ENCODE measurements at places on chromosomes 4 and X.
A peak's percentile ranks its signal among the peaks of the same experiment; 100 is the strongest.

- DNase-seq = no peak
Observed at GRCh38 chr4:150236626-150237025, 158.4 kb downstream of the DCLK2 start.

GRCh38 chr4:157219711-157220370 lies 687 bp upstream of the GRIA2 start:
- no peak for DNase-seq

DNA sequence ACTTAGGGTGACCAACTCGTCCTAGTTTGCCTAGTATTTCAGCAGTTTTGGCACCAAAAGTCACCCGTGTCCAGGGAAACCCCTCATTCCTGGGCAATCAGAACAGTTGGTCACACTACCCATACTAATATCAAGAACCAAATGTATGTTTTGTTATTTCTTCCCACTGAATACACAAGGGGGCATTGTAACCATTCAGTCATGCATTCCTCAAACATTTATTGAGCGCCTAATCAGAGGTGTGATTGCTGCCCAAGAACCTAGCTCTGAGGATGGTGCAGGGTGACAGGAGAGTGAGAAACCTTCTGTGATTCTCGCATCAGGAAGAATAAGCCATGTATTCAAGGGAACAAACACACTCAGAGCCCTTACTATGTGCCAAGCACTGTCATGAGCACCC lies 69.8 kb upstream of the RAI2 start:
- DNase-seq = no peak

DNA sequence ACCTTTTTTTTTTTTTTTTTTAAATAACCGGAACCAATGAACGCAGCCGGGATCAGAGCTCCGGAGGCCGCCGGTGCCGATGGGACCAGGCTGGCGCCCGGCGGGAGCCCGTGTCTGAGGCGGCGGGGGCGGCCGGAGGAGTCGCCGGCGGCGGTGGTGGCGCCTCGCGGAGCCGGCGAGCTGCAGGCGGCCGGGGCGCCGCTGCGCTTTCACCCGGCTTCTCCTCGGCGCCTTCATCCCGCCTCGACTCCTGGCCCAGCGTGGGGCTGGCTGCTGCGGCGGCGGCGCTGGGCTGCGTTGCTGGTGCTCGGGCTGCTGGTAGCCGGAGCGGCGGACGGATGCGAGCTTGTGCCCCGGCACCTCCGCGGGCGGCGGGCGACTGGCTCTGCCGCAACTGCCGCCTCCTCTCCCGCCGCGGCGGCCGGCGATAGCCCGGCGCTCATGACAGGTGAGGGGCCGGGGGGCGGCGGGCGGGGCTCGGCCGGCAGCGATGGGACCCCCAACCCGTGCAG lies 337 bp downstream of the STIM2 start:
- peak; percentile 55 for DNase-seq

DNA sequence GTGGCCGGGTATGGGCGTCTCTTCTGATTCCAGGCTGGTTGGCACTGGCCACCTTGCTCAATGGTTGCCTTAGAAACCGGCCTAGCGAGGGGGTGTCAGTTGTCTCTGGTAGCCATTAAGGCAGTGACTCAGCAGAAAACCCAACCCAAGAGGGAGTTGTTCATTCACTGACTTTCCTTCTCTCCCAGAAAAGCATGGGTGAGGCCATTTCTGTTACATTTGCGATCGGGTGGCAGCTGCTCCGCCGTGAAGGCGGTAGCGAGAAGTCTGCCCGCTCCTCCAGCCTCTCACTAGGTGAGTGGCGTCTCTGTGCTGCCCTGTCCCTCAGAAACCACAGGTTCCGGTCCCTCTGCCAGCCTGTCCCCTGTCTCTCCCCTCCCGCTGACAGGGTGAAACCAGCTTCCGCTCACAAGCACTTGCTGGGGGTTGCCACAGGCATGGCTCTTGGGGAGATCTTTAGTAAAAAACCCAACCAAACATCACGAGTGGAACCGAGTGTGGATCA lies 17.4 kb downstream of the IRAK1 start:
- peak; percentile 27 for DNase-seq

DNA sequence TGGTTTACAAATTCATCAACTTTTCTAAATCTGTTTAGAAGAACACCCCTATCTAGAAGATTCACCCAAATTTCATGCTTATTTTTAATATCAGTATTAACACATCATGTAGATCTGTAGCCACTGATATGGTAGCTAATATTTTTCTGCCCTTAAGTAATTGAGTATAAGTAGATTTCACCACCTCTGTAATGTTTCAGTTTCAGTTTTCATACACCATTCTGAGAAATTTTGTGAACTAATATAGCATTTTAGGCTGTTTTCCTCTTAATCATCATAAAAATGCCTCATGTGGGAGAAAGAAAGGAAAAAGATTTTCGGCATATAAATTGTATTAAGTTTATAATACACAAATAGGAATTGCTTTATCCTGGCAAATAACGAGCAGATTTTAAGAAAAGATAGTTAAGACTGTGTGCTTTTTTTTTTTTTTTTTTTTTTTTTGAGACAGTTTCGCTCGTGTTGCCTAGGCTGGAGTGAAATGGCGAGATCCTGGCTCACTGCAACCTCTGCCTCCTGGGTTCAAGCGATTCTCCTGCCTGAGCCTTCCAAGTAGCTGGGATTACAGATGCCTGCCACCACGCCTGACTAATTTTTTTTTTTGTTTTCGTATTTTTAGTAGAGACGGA lies 21.4 kb upstream of the RBPJ start:
- DNase-seq = no peak

DNA sequence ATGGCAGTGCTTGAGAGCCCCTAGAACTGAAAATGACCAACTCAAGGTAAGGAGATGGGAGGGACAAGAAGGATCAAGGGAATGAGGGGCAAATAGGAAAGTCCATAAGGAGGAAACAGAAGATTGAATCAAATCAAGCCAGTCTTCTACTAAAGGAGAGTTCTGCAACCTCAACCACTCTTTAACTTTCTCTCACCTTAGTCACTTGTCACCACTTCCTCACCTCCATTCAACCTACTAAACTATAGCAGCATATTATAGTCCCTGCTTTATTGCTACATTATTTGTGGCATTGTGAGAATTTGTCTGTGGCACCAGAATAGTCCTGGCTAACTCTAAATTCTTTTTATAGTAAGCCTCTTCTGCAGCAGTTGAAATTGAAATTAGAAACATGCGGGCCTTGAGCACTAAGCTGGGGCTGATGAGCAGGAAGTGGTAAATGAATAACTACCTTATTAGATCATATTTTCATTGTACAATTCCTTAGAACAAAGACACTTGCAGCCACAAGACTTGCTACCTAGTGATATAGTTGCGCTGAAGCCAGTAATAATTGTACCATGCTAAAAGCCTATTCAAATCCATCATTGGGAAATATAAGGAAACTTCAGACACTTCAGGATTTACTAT lies 336.9 kb downstream of the ZNF674 start:
- DNase-seq = no peak

DNA sequence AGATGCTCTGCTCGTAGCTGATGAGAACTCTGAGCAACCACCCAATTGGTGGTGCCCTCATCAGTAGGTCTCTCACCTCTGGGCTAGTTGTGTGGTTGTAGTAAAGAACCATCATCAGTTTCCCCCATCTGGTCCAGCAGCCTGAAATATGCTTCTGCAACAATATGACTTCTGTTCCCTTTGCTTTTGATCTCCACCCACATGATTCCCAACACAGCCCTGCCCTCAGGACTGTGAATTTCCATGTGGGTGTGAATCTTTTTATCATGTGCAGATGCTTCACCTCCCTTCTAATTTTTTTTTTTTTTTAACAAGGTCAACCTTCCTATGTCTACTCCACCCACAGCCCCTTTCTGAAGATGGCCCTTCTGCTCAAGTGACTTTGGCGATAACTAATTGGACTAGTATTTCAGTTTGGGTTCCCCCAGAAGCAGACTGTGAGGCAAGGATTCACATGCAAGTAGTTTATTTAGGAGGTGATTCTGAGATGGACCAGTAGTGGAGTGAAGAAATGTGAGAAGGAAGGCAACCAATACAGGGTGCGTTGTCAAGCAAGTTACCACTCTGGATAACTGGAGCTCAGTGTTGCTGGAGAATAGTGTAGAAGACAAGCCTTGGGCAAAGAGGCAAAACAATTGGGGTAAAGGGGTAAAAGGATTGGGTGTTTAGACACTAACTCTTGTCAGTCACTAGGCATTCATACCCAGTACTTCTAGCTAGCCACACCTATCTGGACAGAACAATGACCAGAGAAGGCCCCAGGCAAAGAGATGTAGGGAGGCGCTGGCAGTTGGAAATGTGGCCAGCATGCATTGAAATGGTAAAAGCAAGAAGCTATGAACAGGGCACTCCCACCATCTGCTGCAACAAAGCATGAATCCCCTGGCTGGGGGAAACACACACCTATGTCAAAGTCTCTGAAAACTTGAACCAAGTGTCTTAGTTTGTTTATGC lies 466.2 kb downstream of the BCOR start:
- no peak for DNase-seq

DNA sequence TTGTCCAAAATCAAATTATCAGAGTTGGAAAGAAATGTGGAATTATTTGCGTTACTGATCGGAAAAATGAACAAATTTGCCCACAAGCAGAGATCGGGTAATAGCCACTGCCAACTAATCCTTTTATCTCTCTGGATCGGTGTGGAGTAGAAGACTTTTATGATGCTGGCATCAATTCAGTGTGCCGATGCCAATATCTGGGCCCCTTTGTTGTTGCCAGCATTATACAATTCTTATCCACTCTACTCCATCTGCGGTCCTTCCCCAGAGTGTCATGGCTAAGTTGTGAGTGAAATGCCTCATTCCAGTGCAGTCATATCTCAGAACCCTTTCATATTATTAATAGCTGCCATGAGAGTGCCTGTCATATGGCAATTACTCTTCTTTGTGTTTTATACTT lies 660.2 kb downstream of the ADGRL3 start:
- no peak for DNase-seq

- DNase-seq = no peak
Observed at GRCh38 chr4:79399076-79399475, 9.0 kb downstream of the GK2 start.

GRCh38 chrX:43633757-43634156 lies 22.3 kb upstream of the MAOA start:
- no peak for DNase-seq

DNA sequence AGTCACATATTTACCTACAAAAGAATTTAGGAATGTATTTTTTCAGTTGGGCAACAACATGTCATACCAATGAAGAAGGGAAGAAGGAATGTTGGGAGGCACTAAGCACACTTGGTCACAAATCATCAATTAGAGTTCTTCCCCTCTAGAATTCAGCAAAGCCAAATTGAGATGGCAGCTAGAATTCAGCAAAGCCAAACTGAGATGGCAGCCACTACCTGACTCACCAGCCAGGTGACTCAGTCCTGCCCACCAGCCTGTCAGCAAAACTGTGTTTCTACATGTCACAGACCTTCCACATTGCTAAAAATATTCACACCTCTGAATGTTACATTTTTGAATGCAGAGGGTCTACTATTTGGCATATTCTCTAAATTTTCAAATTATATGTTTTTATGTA lies 63.2 kb upstream of the NOCT start:
- DNase-seq = no peak

GRCh38 chrX:1468250-1468772 lies 15.6 kb upstream of the ASMTL start:
- no peak for DNase-seq

- DNase-seq = peak; percentile 13
Observed at GRCh38 chrX:120560405-120560841, 339 bp downstream of the CUL4B start.

DNA sequence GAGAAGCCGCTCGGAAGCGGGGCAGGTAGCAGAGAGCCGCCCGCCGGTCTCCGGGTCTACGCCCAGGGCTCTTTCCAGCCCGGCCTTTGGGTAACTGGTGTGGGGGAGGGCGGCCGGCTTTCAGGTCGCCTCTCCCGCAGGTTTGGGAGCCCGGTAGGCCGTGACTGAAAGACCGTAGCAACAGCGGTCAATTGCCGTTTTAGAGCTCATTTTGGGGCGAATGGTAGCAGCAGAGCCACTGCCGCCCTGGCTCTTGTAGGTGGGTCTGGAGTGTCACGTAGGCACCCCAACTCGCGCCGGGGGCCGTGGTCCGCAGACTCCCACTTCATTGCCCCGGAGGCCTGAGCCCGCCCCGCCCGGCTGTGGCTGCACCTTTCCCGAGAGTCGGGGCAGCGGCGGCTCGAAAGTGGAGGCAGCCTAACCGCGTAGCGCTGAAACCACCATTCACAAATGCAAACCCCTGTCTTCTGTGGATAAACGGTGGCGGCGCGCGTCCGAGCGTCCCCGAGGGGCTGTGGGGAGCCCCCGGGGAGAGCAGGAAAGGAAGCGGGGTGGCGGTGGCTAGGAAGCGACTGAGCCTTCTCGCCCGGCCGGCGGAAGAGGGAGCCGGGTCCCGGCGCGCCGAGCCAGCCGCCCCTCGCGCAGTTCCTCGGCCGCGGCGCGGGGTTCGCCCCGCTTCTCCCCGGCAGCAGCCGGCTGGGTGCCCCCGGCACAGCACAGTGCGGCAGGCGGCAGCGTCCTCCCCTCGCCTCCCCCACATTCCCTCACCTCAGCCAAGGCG lies 2185.1 kb upstream of the TENM3 start:
- DNase-seq = no peak

DNA sequence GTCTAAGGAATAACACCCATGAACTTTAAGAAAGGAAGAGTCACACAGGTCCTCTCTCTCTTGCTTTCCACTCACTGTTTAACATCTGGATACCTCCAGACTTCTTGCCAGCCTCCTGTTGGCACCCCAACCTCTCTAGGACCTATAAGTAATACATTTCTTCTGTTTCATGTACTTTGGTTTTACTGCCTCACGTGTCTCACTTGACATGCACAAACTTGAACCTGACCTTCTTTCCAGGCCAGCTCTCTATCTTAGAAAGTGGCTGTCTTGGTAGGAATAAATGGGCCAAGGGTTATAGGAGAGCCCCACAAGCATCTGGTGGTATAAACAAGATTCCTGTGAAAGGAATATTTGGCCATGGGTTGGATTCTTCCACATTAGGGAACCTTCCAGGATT lies 614.8 kb upstream of the AGA start:
- no peak for DNase-seq

GRCh38 chrX:7987160-7988012 lies 60.2 kb upstream of the PNPLA4 start:
- no peak for DNase-seq

DNA sequence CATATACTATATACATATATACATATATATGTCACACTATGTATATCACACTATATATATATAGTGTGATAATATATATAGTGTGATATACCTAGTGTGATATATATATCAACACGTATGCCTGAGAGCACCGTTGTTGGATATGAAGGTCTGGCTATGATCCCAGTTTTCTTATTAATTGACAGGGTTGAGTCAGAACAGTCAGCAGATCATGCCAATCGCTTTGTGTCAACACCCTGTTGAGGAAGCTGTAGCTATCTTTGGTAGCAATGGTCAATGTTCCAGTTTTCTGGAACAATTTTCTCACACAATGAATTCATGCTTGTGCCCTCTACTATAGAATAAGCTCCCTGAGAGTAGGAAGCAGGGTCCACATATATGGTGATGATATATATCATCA lies 496.0 kb upstream of the AGA start:
- no peak for DNase-seq

DNA sequence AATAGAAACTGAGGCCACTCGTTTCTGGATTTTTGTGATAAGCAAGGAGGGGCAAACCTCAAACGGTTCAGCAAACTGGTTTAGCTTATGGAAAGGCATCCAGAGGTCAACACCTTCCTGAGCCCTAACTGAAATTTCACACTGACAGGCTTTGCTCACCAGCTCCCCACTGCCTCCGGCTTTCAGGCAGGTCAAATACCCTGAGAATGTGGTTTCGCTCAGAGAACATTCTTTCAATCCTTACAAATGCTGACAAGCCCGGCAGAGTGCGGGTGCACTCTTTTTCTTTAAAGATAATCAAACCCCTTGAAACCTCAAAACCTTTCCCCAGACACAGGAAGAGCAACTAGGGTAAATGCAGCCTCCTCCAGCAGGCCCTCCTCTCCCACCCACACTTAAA lies 41.5 kb downstream of the CD40LG start:
- no peak for DNase-seq
